ENCODE measurements at places on chromosomes 3 and 15. TPM values are rescaled to one million over a fixed set of nuclear protein-coding genes. Genes with fewer than 3 reads are reported as not detected.

GRCh38 chr3:160999274-160999673 lies 105.9 kb downstream of the B3GALNT1 start:
- DNase-seq: no peak

DNA sequence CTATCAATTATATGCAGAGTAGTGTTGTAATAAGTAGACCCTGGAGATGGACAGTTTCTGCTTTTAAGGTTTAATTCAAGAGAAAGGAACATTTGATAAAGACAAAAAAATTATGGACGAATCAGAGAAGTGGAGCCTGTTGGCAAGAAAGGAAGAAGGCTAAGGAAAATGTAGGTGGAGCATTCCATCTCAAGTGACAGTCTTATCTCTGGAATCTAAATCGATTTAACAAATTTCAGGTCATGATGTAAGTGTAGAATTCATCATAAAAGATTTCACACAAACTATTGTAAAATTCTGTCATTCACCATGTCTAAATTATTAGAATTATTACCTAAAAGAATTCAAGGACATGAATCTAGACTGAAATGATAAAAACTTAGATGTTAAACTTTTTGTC lies 36.3 kb downstream of the TSC22D2 start:
- no peak for DNase-seq

Gene LYZL4
- total RNA-seq: not detected

GRCh38 chr3:27449530-27450150 lies 34.5 kb downstream of the SLC4A7 start:
- DNase-seq: no peak

DNA sequence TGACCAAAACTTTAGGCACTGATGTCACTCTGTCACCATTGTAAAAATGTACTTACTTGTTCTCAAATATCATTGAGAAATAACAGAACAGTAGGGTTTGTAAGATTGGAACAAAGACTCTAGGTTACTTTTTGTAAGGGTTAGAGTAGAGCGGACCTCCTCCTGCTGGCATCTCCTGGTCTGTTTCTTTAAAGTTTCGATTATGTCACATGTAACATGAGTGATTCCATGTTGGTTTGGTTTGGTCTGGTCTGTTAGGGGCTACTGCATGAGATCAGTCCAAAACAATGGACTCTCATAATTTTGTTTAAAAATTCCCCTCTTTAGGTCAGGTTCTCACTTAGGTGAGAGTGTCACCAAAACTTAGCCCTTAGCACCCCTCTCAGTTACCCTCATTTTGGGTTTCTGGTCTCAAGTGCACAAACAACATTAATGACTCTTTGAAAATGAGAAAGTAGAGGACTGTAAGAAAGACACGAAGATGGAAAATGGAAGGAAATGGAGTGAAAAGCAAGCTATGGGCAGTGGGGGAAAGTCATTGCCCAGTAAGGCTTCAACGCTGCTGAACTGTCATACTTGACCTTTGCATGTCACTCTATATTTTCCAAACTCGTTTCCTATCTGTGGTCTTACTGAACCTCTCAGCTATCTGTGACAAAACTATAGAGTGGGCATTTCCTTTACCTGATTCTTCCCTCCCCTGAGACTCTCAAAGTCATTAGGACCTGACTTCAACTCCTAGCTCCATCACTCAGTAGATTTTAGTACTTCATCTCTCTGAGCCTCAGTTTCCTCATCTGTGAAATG lies 52.7 kb downstream of the LDHAL6B start:
- no peak for DNase-seq

Gene ETFA
- 52.9 TPM for total RNA-seq

Gene DGKG
- 0.04 TPM for total RNA-seq

- no peak for DNase-seq
Observed at GRCh38 chr15:95901271-95901670, 429.2 kb upstream of the NR2F2 start.

GRCh38 chr3:119219069-119219468 lies 21.6 kb downstream of the B4GALT4 start:
- no peak for DNase-seq

DNA sequence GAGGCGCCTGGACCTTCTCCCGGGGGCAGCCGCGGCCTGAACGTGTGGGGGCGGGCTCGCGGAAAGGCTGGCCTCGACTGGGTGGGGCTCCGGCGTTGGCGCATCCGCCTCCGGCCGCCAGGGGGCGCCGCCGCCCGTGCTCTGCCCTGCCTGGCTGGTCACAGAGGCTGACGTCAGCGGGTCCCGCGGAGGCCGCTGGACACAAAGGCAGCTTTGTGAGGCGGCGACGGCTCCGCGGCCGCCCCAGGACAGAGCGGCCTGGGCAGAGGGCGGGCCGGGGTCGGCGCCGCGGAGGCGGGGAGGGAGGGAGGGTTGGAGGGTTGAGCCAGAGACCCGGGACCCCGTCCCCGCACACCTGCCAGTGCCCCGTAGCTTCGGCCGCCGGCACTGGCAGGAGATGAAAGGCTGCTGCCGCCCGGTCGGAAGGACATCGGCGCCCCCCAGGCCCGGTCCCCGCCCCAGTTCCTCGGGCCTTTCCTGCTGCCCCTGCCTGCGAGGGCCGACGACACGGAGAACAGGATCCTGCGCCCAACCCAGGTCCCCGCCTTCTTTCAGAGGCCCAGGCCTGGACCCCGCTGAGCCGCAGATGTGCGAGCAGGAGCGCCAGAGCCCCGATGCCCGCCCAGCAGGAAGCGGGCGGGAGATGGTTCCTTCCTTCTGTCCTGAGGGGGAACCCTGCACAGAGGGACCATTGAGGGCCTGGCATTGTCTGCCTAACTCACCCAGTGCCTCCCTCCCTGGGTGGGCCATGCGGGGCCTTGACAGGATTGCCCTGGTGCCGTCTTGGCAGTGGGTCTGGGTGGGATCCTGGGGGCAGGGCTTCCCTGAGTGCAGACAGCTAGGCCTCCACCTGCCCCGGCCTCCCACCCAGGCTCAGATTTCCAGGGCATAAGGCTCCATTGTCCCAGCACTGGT lies 8.7 kb upstream of the SEMA3B start:
- no peak for DNase-seq

GRCh38 chr3:152703245-152703890 lies 131.6 kb upstream of the P2RY1 start:
- DNase-seq: no peak

DNA sequence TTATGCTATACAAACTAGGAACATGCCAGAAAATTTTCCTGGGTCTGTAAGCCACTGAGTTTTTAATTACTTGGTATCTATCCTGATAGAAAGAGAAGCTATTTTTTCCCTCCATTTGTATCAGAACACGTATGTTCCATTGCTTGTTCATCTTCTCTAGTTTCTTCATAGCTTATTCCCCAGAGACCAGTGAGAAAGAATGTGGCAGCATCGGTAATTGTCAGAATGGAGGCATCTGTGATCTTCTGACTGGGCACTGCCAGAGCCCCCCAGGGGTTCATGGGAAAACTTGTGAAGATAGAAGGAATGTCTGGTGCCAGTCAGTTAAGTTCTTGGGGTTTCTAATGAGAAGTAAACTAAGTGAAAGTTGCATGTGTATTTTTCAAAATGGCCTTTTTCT lies 720.2 kb upstream of the GOLIM4 start:
- no peak for DNase-seq

Gene SPINK8
- total RNA-seq: not detected

Gene KCNMB2
- 3.6 TPM for total RNA-seq

- no peak for DNase-seq
Observed at GRCh38 chr15:95281470-95281869, 1049.0 kb upstream of the NR2F2 start.

GRCh38 chr15:57090496-57090859 lies 172.0 kb downstream of the TCF12 start:
- no peak for DNase-seq

DNA sequence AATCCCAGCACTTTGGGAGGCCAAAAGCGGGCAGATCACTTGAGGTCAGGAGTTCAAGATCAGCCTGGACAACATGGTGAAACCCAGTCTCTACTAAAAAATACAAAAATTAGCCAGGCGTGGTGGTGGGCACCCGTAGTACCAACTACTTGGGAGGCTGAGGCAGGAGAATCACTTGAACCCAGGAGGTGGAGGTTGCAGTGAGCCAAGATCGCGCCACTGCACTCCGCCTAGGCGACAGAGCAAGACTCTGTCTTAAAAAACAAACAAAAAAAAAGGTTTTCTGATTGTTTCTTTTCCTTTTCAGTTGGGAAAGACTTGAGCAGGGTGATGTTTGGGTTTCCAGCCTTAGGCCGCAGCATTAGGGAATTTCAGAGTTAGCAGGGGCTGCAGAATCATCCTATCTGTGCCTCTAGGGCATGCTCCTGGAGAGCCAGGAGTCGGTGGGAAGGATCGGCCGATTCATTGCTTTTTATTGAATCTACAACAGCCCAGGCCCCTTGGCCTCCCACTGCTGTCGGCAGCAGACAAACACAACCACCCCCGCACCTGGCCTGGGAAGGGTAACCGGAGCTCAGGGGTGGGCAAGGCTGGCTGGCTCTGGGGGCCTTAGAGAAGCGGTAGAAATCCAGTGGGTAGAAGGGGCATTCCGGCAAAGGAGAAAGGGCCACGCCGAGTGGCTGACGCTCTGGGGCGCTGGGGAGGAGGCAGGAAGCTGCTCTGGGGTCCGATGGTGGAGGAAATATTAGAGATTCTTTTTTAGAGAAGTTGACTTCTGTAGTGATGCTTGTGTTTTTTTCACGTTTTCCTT lies 6.3 kb downstream of the CHAC1 start:
- no peak for DNase-seq

DNA sequence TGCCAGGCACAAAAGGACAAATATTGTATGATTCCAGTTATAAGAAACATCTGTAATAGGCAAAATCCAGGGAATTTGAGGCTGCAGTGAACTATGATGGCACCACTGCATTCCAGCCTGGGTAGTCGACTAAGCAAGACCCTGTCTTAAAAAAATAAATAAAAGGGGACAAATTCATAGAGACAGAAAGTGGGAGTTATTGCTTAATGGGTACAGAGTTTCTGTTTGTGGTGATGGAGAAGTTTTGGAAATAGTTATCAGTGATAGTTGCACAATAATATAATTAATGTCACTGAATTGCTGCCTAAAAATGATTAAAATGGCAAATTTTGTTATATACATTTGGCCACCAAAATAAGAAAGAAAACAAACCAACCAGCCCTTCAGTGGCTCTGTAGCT lies 27.6 kb upstream of the CNBP start:
- no peak for DNase-seq

- no peak for DNase-seq
Observed at GRCh38 chr3:161150001-161150525, 44.9 kb upstream of the B3GALNT1 start.

DNA sequence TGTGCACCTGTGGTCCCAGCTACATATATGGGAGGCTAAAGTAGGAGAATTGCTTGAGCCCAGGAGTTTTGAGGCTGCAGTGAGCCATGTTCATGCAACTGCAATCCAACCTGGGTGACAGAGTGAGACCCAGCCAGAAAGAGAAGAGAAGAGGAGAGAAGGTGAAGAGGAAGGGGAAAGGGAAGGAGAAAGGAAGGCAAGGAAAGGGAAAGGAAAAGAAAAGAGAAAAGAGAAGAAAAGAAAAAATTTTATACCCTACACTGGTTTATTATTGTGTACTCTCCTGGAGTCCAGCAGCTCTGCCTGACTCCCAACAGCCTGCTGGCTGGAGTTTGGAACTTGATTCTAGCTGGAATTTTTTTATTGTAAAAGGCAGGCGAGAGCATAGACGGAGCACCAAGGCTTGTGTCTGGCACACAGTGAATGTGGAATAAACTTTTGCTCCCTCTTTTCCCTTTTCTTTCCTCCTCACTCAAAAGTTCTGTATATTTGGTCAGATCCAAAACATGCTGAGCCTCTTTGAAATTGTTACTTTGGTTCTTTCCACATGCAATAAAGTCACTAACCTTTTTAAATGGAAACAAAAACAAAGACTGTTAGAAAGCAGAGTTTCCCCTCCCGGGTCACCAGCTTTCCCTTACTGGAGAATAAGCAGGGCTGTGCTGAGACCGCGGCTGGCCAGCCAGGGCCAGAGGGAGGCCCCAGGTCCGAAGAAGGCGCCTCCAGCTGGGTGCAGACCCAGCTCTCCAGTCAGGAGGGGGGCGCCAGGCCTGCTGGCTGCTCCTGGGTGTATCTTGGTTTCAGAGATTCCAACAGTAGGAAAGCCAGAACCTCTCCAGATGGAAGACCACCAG lies 9.9 kb downstream of the THSD4 start:
- no peak for DNase-seq

DNA sequence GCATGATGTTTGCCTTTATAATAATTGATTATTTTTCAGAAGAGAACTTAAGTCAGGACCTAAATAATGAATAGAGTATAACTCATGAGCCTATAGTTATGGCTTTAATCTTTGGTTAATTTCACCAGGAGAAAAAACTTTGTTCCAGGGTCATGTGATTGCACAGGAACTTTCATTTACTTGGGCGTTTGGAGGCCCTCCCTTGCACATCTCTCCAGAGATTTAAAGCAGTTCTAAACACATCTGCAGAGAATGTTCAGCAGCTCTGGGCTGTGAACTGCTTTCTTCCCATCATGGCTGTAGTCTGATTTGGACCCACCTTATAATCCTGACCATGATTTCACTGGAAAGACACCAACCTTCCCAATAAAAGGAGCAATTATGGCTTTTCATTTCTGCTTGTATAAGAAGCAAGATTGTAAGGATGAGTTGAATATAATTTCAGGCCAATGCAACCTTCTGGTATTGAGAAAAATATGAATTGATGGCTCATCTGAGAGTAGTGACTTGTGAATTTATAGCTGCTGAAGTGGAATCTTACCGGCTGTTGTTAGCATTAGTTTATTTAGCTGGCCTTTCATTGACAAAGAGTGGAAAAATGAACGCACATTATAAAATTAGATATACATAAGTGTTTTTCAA lies 80.9 kb upstream of the PRTG start:
- DNase-seq: no peak

DNA sequence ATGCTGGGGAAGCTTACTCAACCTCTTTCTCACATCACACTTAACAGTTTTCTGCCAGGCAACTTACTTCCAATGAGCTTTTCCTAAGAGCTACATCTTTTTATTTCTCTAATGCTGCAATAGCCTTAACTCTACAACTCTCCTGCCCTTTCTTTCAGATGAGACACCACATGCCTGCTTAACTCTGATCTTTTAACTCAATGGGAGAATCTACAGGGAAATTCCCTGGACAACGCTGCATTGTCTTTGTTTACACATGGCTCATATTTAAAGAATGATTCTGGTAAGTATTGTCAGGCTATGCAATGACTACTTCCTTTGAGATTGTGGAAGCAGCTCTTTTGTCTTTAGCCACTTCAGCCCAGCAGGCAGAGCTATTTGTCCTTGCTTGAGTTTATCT lies 353.1 kb upstream of the BCHE start:
- DNase-seq: peak; percentile 7

DNA sequence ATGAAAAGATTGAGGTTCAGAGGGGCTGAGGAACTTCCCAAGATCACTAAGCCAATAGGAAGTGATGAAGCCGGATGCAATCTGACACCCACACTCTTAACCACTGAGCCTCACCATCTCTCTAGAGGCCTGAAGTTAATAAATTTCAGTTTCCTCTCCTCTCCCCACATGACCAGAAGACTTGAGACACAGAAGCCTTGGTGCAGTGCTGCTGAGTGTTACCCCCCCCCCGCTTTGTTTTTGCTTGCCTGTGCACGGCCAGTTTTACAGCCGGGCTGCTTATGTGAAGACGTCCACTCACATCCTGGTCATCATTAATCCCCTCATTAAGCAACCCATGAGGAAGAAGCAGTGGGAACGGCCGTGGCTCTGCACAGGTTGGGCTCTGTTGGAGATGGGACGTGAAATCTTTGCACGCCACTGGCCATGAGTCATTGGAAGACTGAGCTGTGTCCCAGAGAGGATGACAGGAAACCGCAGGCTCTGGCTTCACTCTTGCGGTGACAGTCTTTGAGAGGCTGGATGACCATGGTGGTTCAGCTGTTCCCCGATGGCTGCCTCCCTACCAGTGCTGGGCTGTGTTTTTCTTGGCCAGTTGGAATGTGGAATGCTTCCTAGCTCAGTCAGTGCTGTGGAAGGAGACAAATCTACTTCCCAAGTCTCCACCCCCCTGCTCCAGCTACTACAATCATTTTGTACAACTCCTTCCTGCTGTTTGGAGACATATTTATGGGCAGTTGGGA lies 232.6 kb upstream of the LRTM1 start:
- peak; percentile 98 for DNase-seq

Measured in kidney epithelial cell (primary cell).